ENCODE measurements at places on chromosomes 2 and 18.

DNA sequence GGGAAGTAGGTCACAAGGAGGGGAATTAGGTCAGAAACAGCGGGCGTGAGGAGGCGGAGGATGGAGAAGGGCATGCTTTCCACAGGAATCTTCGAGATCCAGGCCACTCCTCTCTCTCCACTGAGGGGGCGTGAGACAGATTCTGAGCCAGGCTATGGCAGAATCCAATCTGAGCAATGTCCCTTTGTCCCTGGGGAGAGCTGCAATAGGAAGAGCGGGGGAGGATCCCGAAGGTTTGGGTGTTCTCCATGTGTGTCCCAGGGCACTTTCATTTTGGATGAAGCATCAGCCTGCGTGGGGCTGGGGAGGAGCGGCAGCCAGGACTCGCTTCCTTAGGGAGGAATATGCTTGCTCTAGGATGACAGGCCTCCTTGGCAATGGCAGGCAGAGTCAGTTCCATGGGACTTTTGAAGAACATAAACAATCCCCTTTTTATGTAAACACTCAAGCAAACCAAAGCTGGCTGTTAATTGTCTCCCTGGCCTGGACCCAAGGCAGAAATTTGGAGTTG is 84.0 kb downstream of the LIPG start:
- no peak for DNase-seq

- DNase-seq = no peak
Measured at GRCh38 chr2:29295845-29296244, 180.6 kb downstream of the CLIP4 start.

GRCh38 chr2:127826047-127826446 is 15.1 kb upstream of the WDR33 start:
- no peak for DNase-seq

DNA sequence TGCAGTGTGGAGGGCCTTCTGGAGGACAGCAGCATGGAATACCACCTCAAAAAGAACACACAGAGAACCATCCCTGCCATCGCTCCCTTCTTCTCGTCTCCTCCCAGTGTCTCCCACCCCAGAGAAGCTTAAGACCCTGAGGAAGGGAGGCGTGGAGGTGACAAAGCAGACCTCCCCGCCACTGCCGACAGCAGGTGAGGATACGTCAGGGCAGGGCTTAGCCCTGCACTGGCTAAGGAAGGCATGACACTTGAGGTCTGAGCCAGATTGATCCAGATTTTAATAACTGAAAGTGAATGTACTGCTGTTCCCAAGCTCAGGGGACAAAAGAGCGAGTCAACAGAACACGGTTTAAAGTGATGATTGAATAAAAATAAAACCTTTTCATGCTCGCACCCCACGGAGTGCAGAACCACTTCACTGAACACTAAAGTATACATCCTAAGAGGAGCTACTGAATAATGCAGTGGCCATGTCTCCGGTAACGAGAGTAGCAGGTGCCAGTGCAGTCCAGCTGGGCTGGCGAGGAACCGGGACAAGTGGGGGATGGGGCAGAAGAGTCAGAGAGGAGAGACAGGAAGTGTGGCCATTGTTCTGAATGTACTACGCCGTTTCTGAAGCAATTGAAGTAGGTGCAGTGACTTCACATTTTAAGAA is 391.0 kb downstream of the CDH2 start:
- no peak for DNase-seq

DNA sequence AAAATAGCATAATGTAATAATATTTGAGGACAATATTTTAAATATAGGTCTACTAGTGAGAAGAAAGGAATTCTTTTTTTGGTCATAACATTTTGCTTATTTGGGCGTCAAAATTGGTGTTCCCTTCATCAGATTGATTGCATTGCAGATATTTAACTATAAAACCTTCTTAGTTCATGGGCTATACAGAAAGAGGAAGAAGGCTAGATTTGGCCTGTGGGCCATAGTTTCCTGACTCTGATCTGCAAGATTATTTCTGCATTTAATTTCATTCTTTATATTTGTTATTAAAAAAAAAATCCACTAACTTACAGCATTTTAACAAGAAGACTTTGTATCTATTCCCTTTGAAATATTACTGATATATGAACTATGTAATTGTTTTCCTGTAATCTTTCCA is 31.9 kb downstream of the PIKFYVE start:
- DNase-seq = no peak

DNA sequence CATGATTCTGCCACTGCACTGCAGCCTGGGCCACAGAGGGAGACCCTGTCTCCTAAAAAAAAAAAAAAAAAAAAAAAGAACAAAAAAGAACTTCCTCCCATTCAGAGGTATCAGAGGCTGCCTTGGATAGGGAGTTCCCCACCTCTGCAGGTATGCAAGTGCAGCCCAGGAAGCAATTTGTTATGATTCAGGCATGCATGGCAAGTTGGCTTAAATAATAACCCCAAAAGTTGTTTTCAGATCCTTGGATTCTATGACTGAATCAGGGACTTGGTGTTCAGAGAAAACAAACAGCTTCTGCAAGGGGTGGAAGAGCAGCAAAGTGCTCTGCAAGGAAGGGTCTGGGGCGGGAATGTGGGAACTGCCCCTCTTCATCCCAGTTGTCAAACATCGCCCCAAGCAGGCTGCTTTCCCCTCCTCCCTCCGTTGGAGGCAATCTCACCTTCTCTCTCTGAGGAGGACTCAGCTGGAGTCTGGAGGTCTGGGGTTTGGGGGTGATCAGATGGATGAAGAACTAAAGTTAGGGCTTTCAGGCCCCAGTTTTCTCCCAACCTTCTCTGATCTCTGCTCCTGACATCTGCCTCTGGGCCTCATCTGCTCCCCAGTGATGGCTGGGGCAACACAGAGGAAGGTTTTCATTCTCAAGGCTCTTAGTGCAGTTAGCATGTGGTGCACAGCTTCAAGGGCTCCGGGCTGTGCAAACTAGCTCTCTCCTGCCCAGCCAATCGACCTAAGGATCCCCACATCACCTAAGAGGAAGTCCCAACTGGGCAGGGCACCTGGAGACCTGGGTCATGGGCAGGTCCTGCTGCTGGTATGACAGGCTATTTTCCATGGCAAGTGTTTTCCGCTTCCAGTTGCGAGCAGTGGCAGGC is 3.5 kb upstream of the GDF7 start:
- no peak for DNase-seq

GRCh38 chr2:1282552-1282951 is 130.7 kb upstream of the TPO start:
- DNase-seq = no peak

DNA sequence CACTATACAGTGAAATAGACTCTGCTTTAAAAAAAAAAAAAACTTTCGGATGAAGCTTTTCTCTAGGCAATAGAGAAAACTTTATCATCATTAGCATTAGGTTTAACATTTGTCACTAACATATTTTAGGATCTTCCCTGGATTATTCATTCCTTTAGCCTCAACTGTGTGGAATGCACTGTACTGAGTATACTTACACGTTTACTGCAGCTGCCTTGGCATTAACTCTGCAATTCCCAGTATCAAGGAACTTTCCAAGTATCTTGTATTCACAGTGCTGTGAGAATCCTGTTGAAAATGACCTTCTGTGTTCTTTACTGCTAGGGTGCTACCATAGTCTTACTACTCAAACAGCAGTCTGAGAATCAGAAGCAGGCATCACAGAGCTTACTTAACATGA is 328.2 kb upstream of the COL3A1 start:
- DNase-seq = no peak

DNA sequence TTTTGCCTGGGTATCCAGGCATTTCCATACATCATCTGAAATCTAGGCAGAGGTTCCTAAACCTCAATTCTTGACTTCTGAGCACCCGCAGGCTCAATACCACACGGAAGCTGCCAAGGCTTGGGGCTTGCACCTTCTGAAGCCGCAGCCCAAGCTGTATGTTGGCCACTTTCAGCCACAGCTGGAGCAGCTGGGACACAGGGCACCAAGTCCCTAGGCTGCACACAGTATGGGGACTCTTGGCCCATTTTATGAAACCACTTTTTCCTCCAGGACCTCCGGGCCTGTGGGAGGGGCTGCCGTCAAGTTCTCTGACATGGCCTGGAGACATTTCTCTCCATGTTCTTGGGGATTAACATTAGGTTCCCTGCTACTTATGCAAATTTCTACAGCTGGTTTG is 52.0 kb upstream of the POLE4 start:
- no peak for DNase-seq

- no peak for DNase-seq
Measured at GRCh38 chr2:19659024-19659792, 242.6 kb downstream of the TTC32 start.

DNA sequence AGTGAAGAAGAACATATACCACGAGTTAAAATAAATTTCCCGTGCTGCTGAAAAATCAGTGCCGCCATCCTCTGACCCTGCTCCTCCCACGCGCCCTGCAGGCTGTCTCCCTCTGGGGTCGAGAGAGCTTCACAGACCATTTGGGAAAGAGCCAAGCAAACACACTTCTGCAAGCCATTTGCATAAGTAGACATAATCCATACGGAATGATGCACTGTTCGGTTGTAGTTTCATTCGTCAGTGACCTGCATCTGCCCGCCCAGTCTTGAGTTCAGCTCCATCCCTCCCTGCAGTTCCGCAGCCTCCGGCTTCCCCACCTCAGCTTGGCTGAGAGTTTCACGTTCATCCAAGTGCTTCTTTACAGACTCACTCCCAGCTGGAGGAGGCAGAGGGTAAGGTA is 69.6 kb downstream of the TRAPPC12 start:
- DNase-seq = no peak
